ENCODE measurements at places on chromosomes 6 and 20.

DNA sequence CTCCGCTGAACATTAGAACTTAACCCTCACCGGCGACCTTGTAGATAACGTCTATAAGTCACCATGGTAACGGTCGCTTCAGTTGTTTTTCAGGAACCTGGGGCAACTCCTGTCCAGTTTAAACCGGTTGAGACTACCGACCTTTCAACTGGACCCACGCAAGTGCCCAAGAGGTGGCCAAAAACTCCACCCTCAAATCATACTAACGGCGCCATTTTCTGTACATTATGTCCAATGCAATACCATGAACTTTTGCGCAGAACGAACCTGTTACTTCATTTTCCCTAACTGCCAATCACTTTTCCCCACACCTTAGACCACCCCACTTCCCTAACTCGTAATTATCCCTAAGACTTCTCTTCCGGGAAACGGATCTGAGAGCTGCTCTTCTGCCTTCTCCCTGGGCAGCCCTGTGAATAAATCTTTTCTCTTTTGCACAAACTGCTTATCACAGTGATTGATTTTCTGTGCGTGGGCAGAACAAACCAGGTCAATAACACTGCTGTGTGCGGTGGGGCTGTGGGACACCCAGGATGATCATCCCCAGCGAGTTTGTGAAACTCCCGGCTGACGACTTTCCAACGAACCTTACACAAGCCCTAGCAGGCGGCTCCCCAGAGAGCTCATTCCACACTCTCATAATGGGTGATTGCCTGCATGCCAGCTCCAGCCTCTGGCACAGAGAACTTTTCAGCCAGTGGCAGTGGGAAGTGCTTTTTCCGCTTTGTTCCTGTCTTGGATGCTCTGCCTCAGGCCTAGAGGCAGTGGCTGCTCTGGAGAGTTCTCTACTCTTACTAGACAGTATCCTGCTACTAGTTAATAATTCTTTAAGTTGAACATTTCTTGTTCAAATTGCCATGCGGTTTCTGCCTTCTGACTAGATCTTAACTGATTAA, 28.6 kb downstream of the GPX5 start:
- DNase-seq: no peak

- no peak for DNase-seq
These were observed 44.7 kb upstream of the PCMTD2 start for GRCh38 chr20:64210656-64211369.

DNA sequence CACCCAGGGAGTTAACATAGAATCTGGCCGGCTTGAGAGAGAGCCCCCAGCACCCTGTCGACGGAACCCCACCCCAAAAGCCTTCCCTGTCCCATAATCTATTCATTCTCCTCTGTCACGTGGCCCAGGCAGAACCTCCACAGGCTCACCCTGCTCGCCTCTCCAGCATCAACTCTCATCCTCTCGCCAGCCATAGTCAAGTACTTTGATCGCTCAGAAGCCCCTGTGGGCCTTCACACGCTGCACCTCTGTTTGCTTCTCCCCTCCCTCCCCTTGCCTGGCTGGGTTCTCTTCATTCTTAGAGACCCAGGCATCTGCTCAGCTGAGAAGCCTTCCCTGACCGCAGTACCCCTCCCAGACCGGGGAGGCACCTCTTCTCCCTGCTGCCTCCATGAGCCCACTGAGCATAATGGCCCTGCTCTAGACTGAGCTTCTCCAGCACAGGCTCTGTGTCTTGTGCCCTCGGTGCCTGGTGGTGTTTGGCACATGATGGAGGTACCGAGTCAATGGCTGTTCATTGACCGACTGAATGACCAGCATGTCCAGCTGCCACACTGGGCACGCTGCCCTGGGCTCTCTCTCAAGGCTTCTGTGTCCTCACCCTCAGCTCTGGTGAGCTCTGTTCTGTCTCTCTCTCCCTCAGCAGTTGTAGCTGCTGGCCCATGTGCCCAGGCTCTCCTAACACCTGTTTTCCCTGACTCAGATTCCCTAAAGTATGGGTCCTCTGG, 33.7 kb downstream of the PKIG start:
- no peak for DNase-seq

DNA sequence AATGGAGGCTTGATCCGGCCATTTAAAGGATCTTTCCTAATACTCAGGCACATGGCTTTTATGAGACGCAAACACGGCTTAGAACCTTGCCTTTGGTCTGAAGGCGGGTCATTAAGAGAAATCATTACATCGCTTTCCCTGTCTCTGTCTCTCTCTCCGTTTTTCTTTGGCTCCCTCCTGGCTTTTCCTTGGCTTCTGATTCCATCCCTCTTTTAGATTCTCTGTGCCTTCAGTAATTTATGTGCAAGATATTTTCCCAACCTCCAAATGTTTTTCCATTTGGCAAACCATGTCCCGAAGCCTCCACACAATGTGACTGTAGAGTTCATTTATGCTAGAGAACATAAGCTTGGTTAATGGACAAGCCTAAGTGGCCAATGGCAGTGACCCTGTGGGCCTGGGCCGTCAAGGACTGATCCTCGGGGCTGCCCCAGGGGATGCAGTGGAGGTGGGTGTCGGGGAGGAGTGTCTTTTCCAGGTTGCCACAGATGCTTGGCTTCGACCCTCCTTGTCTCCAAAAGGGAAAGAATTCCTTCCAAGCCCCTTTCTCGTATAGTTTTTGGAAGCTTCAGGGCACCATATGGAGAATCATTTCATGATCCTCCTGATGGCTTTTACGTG, 157.0 kb downstream of the SCML4 start:
- DNase-seq: no peak

- no peak for DNase-seq
These were observed 138.2 kb upstream of the PLCB4 start for GRCh38 chr20:8930726-8931125.

- no peak for DNase-seq
These were observed 68.4 kb downstream of the ARID1B start for GRCh38 chr6:156845454-156846155.

- DNase-seq: no peak
These were observed 5.5 kb downstream of the MDGA1 start for GRCh38 chr6:37691904-37692806.

DNA sequence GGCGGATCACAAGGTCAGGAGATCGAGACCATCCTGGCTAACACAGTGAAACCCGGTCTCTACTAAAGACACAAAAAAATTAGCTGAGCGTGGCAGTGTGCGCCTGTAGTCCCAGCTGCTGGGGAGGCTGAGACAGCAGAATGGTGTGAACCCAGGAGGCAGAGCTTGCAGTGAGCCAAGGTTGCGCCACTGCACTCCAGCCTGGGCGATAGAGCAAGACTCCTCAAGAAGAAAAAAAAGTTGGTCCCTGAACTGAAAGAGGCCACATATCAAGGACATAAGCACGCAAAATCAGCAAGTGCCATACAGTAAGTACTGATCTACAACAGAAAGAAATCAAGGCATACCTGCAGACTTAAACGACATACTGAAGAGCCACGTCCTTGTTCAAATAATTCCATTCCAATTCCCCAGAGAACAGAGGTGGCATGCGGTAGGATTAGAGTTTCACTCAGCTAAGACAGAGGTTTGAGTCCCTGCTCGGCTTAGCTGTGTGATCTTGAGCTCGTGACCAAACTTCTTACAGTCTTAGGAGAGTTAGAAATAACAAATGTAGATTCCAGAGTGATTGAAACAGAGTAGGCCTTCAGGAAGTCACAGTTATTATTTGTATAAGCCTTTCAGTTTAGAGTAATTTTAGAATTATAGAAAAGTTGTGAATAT, 29.2 kb downstream of the B4GALT5 start:
- DNase-seq: no peak

GRCh38 chr6:35924146-35924545, 3.2 kb upstream of the SRPK1 start:
- DNase-seq: no peak

- no peak for DNase-seq
These were observed 10.6 kb downstream of the TOX2 start for GRCh38 chr20:43925215-43925614.
